Cerebellar nuclear complex (tissue), 1 donor: ENCODE measurements at places on chromosomes 2 and 18.

GRCh38 chr18:77000527-77000926, 132.1 kb downstream of the MBP start:
- no peak for DNase-seq

DNA sequence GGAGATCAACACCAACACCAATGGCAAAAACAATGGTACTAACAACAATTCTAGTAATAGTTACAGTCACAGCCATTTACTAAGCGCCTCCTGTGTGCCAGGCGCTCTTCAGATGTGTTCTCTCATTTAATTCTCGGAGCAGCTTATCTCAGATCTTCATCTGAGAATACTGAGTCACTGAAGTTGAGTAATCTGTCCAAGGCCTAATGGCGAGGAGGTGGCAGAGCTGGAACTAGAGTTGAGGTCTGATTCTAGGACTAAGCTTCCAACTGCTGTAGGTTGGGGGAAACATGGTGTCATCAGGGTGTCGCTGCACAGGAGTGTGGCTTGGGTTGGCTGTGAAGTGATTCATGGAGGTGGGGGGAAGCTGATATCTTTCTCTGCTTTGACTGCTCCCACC, 156.1 kb downstream of the DYSF start:
- no peak for DNase-seq

DNA sequence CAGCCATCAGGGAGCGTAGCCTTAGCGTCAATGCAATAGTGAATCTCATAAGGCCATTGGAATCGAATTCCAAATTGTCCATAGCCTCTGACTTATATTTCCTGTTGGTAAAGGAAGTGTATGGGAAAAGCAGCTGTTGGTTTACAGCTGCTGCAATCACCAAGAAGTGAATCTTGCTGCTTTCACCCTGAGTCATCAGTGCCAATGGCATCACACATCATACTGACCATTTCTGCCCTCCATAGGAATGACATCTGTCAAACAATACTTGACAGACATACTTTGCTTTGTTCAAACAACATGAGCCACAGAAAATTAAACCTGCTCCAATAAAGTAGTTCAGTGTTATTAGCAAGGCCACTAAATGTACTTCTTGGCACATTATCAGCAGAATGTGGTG, 111.2 kb upstream of the KLHL29 start:
- DNase-seq, result no peak

- no peak for DNase-seq
These were observed 103.4 kb upstream of the NPAS2 start for GRCh38 chr2:100716581-100716980.

- no peak for DNase-seq
These were observed 597.3 kb downstream of the ERBB4 start for GRCh38 chr2:211941216-211941747.

- DNase-seq, result no peak
These were observed 7.9 kb downstream of the SS18 start for GRCh38 chr18:26082475-26082874.

- no peak for DNase-seq
These were observed 85.0 kb downstream of the ZAP70 start for GRCh38 chr2:97798416-97798815.

DNA sequence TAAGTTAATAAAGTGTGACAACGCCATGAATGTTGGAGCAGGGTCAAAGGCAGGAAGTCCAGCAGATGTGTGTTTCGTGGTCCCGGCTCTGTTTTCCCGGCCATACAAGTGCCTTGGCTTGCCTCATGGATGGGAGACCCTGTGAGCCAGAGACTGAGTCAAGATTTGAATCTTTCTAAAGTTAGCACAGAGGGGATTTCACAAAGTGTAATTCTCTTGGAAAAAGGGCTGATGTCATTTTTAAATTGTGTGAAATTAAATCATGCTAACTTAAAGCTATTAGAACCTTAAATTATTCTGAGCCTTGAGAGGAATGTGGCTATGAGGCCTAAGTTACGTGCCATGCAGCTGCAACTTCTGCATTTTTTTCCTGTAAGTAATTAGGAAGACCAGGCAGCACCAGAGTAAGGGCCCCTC, 38.3 kb upstream of the RALBP1 start:
- no peak for DNase-seq

DNA sequence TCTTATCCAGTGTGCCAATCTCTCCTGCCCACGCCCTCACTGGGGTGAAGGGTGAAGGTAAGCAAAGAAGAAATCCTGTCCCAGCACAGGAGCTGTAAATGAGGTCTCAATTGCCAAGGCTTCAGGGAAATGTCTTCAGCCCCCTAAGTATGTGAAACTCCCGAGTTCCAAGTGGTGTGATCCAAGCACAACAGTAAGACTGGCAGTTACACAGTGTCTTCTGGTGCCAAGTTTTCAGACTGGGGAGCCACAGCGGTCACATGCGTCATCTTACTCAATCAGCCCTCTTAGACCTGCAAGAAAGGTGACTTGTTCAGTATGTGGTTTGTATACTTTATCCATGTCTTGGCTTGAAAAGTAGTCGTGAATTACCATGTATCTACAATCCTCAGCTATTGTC, 55.0 kb upstream of the SPRED2 start:
- no peak for DNase-seq

GRCh38 chr2:21111012-21111411, 12.8 kb upstream of the TDRD15 start:
- DNase-seq, result no peak

GRCh38 chr18:28584731-28585130, 407.8 kb upstream of the CDH2 start:
- no peak for DNase-seq

DNA sequence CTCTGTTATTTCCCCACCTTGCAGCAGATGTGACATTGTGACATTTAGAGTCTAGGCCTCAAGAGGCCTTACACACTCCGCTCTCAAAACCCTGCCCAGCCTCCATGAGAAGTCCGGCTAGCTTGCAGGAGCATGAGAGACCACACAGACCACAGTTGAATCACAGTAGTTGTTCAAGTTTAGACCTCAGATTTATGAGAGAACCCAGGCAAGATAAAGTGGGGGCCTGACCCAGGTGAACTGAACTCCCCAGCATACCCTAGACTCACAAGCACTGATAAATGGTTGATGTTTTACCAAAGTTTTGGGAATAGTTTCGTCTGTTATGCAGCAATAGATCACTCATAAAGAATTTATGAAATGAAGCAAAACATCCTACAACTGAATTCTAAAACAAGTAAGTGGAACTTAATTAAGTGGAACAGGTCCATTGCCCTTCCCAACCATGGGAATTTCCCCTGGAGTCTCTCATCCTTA, 4.7 kb upstream of the STAT1 start:
- DNase-seq, result no peak

DNA sequence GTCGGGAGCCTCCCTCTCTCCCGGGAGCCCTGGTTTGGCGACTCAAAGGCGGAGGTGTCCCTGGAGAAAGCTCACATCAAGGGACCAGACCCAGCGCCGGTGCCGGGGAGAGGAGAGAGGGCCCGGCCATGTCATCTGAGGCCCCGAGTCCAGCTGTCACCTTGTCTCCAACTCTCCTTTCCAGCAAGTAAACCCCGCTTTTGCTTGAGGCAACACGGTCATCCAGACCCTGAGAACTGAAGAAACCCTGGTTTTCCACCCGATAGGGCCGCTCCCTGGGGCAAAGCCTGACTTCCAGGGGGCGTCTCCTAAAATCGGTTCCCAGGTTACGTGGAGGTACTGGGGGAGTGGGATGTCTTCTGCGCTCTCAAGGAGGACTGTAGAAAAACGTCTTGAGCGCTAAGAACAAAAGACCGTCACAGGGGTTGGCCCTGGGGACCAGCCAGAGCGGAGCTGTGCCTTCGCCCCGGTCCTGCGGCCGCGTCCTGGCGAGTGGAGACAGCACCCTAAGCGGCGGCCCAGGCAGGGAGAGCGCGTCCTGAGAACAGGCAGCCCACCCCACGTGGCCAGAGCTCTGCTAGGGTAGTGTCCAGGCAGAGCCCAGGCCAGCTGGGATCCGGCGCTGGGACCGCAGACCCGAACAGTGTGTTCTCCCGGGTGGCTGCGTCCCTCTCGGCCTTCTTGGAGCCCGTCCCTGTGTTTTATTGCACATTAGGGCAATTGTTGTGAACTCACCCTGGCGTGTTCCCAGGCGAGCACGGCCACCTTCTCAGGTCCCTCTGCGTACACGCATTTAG, 55.7 kb downstream of the TMEM18 start:
- no peak for DNase-seq

DNA sequence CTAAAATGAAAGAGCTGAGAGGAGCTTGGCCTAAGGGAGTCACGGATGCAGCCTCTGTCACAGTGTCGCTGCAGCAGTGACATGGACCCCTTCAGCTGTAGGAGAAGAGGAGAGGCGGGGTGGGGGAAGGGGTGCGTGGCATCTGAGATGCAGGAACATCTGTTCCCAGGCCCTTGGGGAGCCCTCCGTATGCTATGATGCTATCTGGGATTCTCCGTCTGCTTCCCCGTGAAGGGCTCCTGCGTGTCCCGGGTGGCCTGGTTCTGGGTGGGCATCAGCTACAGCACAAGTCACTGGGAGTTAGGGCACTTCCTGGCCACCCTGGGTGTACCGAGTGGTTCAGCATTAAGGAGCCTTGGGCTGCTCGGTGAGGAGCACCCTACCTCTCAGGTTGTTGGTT, 35.6 kb upstream of the B3GNT7 start:
- DNase-seq, result no peak

- DNase-seq, result no peak
These were observed 59.4 kb downstream of the DGKD start for GRCh38 chr2:233413559-233414272.

DNA sequence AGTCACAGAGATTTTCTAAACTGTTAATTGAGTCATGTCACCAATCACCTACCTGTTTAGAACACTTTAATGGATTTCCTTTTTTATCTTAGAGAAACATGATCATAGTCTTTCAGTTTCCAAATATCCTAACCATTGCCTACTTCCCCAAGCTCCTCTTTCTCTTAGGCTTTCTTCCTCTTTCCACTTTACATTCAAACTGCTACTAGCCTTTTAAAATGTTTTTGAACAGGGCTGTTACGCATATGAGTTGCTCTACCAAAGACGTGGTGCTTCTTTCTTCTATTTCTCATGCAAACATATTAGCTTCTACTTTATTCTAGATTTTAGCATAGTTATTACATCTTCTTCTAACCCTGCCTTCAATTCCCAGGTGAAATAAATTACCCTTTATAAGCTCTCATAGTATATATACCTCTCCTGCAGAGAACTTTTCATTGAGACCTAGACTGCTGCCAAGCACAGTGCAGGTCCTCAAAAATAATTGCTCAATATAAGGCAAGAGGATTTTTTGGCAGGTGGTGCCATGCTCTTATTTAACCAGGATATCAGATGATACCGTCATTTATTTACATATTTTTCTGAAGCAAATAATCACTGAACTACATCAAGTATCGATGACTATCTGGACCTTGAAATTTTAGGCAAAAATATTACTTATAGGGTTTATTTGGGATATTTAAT, 937.1 kb downstream of the TSN start:
- DNase-seq, result no peak
